ENCODE measurements at places on chromosomes 2 and 18.

DNA sequence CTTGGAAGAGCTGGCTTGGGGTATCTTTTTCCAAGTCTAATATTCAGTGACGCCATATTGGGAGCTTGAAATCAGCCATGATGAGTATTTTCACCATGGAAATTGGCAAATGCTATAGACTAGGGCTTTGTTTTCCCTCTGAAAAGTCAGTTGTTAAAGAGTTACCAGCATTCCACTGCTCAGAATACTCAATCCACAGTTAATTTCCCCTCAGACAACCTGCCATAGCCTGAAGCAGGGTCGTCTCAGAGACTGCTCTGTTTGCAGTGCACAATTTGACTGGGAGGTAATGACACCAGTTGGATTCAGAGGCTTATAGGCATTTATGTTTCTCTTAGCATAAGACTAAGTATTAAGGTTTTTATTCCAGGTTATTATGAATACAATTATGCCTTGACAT, 35.5 kb upstream of the TMEM200C start:
- no peak for DNase-seq

- DNase-seq = no peak
Observed at GRCh38 chr18:58201733-58202730, 158.0 kb downstream of the NEDD4L start.

- DNase-seq = no peak
Observed at GRCh38 chr2:140658760-140659692, 1471.8 kb downstream of the LRP1B start.

GRCh38 chr2:197708331-197708730, 3.2 kb downstream of the MARS2 start:
- DNase-seq = no peak

DNA sequence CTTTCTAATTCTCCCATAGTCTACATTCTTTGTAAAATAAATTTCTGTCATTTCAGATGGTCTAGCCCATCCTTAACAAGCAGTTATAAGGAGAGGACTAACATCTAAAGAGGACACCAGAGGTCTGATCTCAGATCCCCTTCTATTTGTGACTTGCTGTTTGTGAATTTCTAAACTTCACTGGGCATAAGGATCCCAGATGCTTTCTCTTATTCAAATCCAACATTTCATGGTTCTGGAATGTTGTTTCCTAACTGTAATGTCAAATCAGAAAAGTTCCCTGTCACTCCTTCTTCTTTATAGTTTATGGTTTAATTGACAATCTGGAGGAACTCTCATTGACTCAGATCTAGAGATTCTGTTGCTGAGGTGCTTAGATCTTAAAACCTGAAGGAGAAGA, 430.2 kb downstream of the MEIS1 start:
- no peak for DNase-seq

GRCh38 chr18:40094441-40094840, 1860.6 kb upstream of the PIK3C3 start:
- no peak for DNase-seq

- no peak for DNase-seq
Observed at GRCh38 chr2:185947722-185948121, 209.1 kb downstream of the FSIP2 start.

GRCh38 chr2:26970244-26970927, at the start of gene MAPRE3:
MAPRE3 (plus strand) TSS chr2:26970637; CDS start chr2:27022219, 51,582 bp downstream.
- peak; percentile 92 for DNase-seq

DNA sequence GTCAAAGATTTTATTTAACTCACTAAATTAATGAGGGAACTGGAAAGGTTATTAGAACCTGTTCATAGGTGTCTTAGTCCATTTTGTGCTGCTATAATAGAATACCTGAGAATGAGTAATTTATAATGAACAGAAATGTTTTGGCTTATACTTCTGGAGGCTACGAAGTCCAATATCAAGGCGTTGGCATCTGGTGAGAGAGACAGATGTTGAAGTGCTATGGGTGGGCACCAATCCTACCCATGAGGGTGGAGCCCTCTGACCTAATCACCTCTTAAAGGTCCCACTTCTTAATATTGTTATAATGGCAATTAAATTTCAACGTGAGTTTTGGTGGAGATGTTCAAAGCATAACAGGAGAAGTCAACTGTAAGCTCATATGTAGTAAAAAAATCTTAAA, 5.1 kb downstream of the RPIA start:
- DNase-seq = no peak

DNA sequence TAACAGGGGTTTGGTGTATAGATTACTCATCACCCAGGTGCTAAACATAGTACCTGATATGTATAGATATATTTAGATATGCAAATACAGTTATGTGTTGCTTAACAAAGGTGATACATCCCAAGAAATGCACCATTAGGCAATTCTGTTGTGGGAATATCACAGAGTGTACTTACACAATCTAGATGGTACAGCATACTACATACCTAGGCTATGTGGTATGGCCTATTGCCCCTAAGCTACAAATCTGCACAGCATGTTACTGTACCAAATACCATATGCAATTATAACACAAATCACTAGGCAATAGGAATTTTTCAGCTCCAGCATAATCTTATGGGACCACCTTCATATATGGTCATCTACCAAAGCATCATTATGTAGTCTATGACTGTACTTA, 43.5 kb upstream of the NPAS2 start:
- no peak for DNase-seq

DNA sequence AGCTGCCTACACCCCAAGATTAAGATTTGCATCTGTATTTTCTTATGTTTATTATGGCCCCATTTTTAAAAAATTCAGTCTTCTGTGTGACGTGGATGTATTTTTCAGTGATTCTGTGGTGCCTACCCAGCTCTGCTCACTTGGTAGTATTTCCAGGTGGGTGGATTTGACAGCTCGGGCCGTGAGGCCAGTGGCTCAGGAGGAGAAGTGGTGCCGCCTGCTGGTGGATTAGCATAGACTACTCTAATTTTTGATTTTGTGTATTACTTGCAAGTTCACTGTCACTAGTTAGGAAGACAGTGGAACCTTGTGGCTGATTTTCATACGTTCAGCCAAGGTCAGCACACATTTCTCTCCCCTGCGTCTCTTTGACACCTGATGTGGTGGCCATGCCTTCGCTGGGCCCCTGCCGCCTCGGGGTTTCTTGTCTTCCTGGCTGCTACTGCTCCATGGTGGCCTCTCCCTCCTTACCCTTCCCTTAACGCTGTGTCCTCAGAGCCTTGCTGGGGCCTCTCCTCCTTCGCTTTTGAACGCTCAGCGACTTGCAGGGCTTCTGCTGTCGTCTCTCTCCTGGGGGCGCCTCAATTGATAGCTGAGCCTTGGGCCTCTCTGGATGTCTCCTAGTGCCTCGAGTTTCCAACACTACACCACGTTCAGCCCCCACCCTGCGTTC, 89.4 kb downstream of the DGKD start:
- peak; percentile 29 for DNase-seq

GRCh38 chr18:14025306-14025940, 106.8 kb downstream of the ZNF519 start:
- DNase-seq = no peak

DNA sequence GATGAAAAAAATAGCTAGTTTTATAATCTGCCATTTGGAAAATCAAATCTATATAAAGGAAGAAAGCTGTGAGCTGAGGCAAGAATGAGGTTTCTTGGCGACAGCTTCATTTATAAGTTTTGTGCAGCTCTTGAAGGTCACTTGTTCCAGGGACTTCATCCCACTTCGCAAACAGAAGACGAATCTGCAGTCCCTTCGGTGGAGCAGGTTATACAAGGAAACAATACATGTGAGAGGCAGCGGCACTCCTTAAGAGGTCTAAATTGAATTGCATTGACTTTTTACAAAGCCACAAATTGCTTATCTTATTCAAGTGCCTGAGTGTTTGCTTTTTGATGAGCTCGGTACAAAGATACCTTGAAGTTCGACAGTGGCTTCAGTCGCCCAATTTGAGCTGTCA, 72.2 kb downstream of the C1QL2 start:
- peak; percentile 53 for DNase-seq

DNA sequence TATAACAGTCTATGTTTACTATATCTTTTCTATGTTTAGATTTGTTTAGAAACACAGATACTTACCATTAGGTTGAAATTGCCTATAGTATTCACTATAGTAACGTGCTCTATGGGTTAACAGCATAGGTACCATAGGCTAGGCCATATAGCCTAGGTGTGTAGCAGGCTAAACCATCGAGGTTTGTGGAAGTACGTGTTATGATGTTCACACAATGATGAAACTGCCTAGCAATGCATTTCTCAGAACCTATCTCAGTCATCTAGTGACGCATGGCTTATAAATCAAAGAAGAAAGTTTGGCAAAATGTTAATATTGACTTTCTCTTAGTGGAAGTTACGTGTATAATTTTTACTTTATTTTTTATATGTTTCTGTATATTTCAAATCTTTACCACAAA, 466.2 kb upstream of the NRP2 start:
- no peak for DNase-seq

DNA sequence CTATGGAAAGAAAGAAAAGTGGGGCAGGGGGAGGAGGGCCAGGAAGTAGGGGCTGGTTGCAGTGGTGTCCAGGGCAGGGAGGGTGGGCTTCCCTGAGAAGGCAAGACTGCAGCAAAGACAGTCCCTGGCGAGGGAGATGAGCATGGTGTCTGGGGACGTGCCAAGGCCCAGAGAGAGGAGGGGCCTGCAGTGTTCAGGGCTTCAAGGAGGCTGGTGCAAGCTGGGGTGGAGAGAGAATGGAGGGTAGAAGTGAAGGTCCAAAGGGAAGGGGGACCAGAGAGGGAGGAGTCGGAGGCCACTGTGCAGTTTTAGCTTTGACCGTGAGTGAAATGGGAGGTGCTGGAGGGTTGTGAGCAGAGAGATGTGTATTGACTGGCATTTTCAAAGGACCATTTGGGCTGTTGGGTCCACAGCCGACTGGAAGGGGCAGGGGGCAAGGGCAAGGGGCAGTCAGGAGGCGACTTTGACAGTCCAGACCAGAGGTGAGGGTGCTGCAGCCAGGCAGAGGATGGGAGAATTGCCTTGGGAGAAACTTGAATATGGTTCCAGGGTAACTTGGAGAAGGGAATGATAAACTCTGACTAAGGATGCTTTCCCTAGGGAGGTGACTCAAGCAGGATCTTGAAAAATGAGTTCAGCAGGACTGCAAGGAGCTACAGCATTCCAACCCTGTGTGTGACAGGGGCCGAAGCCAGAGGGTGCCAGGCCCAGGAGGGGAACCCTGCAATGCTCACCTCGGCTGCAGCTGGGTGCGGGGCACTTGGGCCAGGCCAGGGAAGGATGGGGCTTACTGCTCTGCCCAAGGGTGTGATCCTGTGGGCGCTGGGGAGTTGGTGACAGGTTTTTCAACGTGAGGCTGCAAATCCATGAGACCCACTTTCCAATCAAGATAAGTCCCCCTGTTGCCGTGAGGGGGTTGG, 177.1 kb upstream of the HAAO start:
- no peak for DNase-seq

DNA sequence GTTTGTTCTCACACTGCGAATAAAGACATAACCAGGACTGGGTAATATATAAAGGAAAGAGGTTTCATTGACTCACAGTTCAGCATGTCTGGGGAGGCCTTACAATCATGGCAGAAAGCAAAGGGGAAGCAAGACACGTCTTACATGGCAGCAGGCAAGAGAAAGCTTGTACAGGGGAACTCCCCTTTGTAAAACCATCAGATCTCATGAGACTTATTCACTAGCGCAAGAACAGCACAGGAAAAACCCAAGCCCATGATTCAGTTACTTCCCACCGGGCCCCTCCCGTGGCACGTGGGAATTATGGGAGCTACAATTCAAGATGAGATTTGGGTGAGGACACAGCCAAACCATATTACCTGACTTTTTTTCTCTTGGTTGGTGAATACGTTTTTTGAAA, 51.3 kb downstream of the TMEM247 start:
- DNase-seq = no peak

DNA sequence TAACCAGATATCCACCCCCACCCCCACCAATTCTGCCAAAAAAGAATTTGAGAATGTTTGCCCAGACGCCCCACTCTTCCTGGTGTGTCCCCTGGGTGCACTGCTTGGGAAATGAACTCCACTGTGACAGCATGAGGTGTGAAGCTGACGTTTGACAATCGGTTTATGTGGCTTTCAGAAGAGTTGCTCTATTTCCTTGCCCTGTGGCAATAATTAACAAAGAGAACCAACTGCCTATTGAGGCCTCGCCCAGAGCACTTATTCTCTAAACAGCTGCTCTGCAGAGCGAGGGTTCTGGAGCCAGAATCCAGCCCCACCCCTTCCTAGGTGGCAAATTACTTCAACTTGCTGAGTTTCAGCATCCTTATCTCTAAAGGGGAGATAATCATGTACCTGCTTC, 115.8 kb upstream of the SIX3 start:
- DNase-seq = peak; percentile 51

GRCh38 chr2:1538663-1539062, 125.4 kb downstream of the TPO start:
- DNase-seq = no peak

DNA sequence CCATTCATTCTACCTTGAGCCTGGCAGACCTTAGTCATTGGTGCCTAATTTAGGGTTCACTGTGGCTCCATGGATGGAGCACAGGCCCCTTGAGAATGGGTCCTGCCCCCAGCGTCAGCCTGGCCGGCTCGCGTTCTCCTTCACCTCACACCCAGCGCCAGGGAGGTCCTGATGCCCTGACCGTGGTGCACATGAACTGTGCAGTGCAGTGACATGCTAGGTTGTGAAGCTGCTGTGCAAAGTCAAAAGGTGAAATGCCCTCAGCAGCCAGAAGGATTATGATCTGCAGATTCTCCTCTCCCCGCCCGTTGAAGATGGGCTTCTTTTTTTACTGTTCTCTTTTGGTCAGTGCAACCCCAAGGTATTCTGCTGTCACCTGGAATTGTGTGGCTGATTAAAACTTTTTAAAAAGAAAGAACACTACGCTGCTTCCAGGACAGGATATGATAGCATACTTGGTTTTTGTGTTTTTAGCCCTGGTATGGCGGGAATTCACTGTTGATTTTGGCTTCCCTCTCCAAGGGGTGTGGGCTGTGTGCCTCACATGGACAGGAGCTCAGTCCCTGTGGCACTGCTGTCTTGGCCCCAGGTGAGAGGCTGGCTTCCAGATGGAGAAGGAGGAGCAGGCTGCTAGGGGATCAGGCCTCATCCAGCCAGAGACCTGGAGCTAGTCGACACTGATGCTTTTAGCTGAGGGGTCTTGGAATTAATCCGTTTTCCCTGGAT, 49.4 kb upstream of the MCFD2 start:
- DNase-seq = no peak

DNA sequence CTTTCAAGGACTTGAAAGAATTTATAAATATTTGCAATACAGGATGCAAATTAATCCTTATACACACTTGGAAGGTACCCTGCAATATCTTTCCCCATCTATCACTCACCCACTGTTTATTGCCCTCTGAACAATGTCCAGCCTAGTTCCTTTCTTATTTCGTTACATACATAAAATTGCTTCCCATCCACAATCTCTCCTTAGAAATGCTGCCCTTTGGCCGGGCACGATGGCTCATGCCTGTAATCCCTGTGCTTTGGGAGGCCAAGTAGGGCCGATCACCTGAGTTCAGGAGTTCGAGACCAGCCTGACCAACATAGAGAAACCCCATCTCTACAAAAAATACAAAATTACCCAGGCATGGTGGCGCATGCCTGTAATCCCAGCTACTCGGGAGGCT, 41.2 kb upstream of the ATP8B1 start:
- DNase-seq = no peak

- DNase-seq = no peak
Observed at GRCh38 chr18:66674286-66674685, 70.4 kb upstream of the CDH19 start.

- no peak for DNase-seq
Observed at GRCh38 chr18:10017043-10017442, 103.2 kb downstream of the VAPA start.
